ENCODE measurements at places on chromosomes 3 and 15.

GRCh38 chr3:5499404-5499803 is 311.9 kb downstream of the EDEM1 start:
- no peak for DNase-seq

GRCh38 chr15:95829062-95829461 is 501.4 kb upstream of the NR2F2 start:
- no peak for DNase-seq

GRCh38 chr3:146184241-146185015 is 23.4 kb upstream of the PLOD2 start:
- DNase-seq: no peak

GRCh38 chr3:157369727-157370421 is 66.8 kb upstream of the PTX3 start:
- no peak for DNase-seq

DNA sequence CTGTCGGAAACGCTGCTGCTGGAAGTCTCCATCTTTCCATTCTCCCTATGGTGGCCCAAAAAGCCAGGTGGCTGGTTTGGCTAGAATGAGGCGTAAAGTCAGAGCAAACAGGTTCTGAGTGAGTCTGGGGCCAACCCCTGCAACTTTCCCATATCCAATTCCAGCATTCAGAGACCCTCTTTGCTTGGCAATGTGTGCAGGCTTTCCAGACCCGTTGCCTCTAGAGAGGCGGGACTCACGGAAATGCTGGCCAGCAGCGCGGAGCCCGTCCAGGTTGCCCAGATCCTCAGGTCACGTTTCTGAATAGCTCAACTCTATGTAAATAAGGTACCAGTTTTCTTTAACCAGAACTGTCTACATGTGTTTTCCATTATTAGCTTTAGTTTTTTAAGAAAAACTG is 68.0 kb downstream of the VGLL4 start:
- no peak for DNase-seq

GRCh38 chr3:108406661-108407206 is 103.7 kb downstream of the MYH15 start:
- no peak for DNase-seq

DNA sequence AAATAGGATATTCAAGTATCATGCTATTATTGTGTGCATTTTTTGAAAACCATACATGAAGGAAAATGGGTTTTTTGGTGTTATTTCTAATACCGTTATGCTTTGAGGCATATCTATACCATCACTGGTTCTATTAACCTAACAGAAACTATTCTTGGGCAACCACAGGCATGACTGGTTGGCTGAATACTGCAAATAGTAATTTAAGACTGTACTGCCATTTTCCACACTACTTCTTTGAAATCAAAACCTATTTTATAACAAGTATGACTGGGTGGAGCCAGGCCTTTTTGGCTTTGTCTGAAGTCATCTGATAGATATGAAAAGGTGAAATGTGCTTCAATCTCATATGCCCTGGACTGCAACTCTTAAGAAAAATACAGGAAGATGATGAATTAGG is 115.1 kb downstream of the ULK4 start:
- DNase-seq: no peak

DNA sequence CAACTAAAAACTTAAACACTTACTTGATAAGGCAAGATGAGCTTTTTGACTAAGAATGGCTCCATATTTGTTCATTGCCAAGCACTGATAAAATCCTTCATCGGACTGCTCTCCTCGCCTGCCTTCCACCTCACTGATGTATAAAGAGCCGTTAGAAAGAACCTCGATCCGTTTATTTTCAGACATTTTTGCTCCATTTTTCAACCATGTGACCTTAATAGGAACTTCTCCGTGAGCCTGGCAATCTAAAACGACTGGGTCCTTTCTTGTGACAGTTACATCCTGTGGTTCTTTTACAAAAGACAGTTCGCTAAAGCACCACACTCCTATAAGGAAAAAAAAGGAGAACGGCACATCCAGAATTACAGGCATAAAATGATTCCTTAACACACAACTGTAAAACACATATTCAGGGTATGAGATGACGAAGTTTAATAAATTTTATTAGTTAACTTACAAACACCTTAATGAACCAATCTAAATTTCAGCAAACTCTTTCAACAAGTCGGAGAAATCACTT is 2.5 kb downstream of the PRTG start:
- no peak for DNase-seq

DNA sequence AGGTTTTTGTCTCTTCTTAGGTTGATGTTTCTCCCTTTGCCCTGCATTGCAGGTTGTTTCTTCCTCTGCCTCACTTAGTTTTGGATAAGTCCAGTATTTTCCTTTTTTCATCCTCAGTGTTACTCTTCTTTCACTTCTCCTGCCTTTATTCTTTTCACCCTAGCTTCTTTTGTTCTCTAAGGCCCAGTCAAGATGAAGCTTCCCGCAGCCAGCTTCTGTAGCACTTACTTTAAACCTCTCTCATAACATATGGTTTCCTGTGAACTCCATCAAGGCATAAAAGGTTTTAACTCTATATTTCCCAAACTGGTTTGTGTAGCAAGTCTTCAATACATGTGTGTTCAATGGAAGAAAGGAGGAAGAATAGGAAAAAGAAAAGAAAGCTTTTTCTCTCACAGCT is 54.1 kb downstream of the TP63 start:
- no peak for DNase-seq
